ENCODE measurements at places on chromosomes 6 and 20. TPM values are rescaled to one million over a fixed set of nuclear protein-coding genes. Genes with fewer than 3 reads are reported as not detected.

NKX2-2 gene
- total RNA-seq: not detected

MAP3K7 gene
- 29.9 TPM for total RNA-seq

BMP5 gene
- total RNA-seq: under 0.01 TPM

C20orf202 gene
- not detected for total RNA-seq

ARMC2 gene
- 0.72 TPM for total RNA-seq

AGER gene
- total RNA-seq: 0.28 TPM

C20orf144 gene
- under 0.01 TPM for total RNA-seq

GABRR1 gene
- total RNA-seq: not detected

LIME1 gene
- 0.28 TPM for total RNA-seq

RARS2 gene
- 56.9 TPM for total RNA-seq

PPP1R3G gene
- 0.18 TPM for total RNA-seq

CCN2 gene
- 211 TPM for total RNA-seq

DNA sequence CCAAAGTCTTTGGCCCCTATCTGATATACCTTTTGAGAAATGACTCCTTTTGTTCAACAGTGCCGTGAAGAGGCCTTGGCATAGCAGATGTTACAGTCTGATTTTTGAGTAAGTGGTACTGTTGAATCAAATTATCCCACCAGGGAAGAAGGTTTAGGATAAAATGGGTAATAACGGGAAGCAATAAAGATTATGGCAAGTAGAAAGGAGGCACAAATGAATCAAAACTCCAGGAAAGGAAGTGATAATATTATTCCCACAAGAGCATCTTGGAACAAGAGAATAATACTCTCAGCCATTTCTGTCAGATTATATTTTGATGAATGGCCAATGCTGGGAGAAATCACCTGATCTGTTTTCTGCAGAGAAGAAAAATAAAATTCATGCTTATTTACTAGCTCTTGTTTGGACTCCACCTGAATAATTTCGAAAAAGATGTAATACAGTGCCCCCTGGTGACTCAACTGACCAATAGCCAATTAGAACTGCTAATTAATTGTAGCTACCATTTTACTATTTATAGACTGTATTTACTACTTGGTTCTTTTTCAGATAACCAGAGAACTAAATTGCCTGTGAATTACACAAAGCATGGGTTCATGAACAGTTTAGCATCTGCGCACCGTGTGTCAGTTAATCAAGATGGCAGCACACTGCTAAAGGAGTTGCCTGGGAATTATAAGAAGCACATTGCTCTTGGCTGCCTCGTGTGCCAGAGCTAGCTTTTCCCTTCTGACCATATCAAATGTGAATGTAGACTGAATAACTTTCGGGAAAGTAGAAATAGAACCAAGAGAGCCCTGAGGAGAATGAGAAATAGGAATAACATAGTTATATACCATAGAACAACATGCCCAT, 78.5 kb upstream of the TRDN start:
- no peak for DNase-seq

GRCh38 chr20:31723069-31723318, 326 bp upstream of the BCL2L1 start:
- no peak for DNase-seq

DNA sequence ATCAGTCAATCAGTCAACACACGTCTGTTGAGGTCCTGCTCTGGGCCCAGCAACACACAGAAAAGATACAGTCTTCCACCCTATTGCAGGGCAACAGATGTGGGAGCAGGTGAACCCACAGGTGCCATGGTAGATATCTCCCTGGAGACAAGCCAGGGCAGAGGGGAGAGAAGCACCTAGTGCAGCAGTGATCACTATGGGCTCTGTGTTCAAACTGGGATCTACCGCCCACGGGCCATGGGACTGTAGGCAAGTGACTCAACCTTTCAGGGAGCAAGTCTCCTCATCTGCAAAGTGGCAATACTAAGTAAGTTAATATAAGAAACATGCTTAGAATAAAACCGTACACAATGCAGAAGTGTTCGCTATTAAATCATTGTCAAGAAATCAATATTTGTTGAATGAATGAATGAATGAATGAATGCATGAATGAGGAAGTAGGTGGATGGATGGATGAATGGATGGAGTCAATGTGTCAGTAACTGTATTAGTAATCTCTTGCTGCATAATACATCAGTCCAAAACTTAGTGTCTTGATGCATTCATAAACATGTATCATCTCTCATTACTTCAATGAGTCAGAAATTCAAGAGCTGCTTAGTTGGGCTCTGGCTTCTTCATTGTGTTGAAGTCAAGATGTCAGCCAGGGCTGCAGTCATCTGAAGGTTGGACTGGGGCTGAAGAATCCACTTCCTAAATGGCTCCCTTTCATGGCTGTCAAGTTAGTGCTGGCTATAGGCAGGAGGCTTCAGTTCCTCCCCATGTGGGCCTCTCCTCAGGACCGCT, 31.9 kb upstream of the NFATC2 start:
- DNase-seq: no peak

DNA sequence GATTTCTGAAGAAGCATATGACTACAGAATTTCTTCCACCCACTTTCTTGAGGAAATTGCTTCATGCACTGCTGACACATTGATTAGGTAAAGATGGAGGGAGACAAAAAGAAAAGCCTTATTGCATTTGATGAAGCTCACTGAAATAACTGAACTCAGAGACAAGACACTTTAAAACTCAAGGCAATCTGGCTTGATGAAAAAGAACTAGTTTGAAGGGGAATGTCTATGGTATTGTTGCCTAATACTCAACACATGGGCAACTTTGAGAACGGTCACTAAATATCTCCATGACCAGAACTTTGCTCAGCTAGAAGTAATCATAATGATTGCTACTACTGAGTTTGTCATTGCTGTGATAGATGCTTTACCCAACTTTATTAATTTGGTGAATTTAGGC, 38.1 kb downstream of the HTR1B start:
- no peak for DNase-seq

DNA sequence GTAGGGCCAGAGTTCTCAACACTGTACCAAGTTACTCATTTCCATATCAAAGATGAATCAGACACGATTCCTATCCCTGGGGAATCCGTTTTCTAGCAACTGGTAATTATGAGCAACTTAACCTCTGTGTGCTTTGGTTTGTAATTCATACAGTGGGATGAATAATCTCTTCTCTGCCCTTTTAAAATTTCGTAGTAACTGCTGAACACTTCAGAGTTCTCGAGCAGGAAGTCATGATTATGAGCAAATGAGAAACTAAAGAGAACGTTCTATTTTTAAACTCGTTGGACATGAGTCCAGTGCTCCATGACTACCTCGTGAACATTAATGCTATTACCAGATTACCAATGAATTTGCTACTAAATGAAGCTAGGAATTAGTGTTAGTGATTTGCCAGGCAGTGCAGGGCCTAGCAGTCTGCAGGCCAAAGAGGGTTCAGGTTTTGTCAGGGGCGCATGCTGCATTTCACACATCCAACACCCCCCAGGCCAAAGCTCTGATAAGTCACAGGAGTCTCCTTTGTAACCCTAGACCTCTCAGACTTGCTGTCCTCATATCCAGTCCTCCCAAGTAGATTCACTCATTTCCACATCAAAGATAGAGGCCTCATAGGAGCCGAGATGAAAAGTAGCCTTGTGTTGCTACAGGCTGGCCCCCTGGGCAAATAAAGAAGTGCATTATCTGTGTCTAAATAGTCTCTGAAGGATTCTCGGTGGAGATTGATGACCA, 45.8 kb upstream of the VSTM2L start:
- DNase-seq: peak; percentile 89

DNA sequence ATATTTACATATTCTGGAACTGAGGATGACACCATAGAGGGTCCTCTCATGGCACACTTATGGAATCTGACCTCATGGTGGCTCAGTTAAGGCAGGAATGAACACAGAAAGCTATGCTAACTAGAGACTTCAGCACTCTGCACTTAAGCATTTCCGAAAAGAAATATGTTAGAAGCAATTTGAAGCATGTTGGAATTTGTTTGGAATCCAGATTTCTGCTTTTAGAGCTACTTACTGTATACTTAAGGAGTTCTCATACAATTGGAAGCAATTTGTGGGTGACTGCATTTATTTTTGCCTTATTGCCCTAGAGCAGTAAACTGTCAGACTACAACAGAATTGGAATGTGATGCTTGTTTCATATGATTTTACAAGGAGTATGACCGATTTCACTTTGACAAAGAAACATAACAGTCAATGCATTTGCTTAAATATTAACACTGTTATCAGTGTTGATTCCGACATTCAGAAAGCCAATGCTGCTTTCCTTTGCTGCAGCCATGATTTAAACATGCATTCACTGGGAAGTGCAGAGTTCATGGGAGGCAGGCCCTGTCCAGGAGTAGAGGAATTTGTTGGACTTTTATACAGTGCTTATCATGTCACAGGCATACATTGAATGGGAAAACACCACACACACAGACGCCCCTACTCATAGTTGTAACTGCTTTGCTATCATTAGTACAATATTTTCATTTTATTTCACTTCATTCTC, 244.4 kb downstream of the SAMD5 start:
- peak; percentile 9 for DNase-seq

DNA sequence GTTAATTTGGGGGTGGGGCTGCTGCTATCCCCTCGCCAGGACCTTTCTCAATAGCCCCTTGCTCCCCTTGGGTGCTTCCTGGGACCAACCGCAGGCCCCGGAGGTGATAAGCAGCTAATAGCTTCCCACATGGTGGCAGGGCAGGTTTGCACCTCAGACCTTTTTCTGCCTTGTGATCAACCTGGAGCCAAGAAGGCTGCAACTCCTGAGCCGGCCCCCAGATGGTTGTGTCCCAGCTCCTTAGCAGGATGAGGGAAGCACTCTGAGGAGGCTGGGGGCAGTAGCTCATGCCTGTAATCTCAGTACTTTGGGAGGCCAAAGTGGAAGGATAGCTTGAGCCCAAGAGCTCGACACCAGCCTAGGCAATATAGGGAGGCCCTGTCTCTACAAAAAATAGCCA, 85.5 kb downstream of the BMP7 start:
- no peak for DNase-seq

DNA sequence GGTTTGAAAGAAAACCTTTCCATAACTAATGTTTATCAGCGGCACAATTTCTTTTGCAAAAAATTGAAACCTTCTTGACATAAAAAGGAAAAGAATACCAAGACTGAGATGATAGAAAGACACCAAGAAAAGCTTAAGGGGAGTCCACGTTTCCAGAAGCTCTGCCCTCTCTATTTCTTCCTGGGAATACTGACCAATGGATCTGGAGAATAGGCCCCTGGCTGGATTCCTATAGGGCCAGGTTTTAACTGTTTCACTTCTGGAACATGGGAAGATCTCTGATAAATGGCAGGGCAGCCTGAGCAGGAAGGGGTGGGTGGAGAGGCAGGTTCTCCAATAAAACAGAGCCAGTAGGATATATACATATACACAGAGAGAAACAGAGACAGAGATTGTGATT, 413.4 kb upstream of the JARID2 start:
- DNase-seq: no peak

- DNase-seq: no peak
These were observed 420.9 kb downstream of the PRKN start for GRCh38 chr6:162306616-162307015.

DNA sequence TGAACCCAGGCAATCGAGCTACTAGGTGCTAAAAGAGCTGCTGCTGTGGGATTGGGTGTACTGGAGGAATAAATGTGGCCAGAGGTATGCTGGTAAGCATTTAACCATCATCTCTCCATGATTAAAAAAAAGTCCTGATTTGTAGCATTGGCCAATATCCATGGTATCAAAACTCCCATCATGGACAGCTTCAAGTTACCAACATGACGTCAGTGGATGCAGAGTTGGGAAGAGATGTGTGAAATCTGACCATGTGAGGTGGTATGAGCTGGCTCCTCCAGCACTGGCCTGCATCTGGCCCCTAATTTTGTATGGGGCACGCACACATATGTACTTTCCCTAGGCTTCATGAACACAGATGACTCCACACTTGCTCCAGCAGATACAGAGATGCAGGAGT, 11.7 kb downstream of the BPIFB4 start:
- no peak for DNase-seq

DNA sequence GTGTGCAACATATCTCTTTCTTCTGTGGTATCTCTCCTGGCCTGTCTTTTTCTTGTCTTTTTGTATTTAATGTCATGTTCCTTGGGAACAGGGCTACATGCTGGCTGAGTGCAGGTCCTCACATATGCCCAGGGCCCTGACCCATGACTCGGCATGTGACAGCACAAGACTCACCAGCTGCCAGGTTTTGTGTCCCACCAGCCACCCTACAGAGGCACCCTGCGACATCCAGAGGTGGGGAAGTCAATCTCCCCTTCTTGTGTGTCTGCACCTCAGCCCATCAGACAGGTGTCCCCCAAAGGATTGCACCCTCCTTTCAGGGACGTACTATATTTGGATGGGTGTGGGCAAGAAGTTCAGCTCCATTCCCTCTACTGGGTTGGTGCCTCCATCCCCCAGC, 576.3 kb downstream of the RNF144B start:
- no peak for DNase-seq

- peak; percentile 88 for DNase-seq
These were observed 10.6 kb downstream of the NOL4L start for GRCh38 chr20:32574296-32575226.

DNA sequence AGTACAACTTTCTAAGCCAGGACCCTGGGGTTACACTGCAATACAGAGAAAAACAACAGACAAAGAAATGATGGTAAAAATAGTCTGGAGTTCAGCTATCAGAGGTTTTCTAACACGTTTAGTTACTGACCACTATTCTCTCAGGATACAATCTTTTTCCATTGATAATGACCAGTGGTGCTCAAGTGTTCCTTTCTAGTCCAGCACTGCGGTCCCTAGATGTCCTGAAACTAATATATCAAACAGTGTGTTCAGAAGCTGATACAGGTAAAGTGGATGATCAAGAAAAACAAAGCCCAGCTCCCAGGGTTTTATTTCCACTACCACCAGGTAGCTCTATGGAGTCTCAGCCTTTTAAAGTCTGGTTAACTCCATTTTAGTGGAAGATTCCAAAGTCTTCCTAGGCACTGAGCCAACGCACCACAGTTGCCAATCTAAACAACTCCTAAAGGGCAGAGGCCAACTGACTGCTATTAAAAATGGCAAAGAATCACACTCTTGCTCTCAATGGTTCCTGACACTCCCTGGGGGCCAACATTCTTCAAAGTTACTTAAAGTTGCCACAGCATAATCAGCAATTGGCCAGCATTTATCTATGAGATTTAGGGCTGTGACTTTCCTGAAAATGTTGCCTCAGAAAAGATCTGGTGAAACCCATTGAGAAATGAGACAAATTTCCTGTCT, 38.2 kb downstream of the DZANK1 start:
- DNase-seq: peak; percentile 16

- no peak for DNase-seq
These were observed 138.2 kb downstream of the BMP7 start for GRCh38 chr20:57128044-57128757.

GRCh38 chr6:11784341-11784740, 5.7 kb upstream of the ADTRP start:
- no peak for DNase-seq

DNA sequence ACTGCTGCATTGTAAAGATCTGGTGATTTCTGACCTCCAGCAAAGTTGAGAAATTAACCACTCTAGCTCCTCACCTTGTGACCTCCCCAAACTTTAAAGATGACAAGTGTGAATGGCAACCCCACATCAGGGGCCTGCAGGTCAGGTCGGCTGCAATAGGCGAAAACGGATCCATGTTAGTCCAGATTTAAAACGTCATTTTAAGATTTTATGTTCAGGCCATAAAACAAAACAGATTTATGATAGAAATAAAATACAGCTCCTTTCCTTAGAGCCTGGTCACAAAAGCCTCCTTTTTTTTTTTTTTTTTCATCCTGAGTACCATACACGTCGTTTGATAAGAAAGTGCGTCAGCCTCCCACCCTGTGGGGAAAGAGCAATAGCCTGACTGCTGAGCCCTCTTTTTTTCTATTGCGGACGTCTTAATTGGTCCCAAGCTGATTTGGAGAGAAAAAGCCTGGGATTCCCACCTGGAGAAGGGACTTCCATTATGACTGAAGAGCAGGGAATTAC, 519.2 kb upstream of the NOX3 start:
- no peak for DNase-seq

Data from IMR-90 (cell line).